ENCODE measurements at places on chromosomes 6 and 20. TPM values are rescaled to one million over a fixed set of nuclear protein-coding genes. Genes with fewer than 3 reads are reported as not detected.

DNA sequence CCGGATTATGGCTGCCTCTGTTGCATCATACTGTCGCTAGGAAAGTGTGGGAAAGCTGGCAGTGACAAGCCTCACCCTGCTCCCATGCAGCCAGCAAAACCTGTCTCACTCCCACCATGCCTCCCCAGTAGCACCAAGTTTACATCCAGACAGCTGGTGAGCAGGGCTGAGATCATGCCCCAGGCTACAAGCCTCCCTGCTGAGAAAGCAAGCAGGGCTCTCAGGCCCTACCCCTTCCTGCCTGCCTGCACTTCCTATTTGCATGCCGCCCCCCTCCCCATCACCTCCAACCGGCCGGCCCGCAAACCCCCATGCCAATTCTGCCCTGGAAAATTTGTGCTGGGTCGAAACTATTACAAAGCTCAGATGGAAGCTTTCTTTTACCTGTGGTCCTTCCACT, 408.2 kb upstream of the FKBP1C start:
- no peak for DNase-seq

GRCh38 chr6:130560231-130560630, 194.4 kb downstream of the TMEM200A start:
- peak; percentile 18 for DNase-seq

- no peak for DNase-seq
Measured at GRCh38 chr6:32047855-32048766, 9.9 kb downstream of the CYP21A2 start.

Gene MUCL3
- not detected for total RNA-seq

Gene PROKR2
- total RNA-seq: not detected

Gene EYS
- 0.07 TPM for total RNA-seq
